ENCODE measurements at places on chromosomes 1 and 21.
A peak's percentile ranks its signal among the peaks of the same experiment; 100 is the strongest.

DNA sequence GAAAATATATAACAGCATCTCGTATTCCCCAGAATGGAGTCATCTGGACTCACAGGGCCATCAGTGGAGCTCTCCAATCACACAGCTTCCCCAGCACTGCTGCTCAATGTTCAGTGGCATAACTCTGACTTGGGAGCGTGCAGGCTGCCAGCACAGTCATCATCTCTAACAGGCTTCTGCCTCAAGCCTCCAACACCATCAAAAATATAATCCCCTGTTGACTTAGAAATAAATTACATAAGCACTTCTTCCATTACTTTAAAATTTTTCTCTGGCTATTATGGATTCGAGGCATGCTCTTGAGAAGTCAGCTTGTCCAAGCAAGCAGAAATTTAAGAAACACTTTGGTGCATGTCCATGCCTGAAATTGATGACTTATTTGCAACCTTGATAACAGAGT, 6.2 kb downstream of the DUSP23 start:
- H3K4me1 ChIP-seq = peaks cover 9% of the 10 kb centered on the region
- no peak overlapping the region for H3K27ac ChIP-seq
- no peaks in the 10 kb centered on the region for H3K36me3 ChIP-seq

DNA sequence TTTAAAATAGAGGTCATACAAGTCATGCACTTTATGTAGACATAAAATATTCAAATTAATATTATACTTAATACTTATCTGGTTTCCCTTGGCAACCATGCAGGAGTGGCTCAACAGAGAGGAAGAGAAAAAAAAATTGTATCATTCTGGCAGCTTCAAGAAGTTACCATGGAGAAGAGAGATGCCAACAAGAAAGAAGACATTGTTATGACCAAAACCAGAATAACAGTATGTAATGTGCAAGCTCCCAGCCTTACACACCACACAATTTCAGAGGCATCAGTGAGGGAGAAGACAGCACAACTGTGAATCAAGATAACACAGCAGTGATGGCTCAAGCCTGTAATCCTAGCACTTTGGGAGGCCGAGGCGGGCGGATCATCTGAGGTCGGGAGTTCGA, 49.1 kb upstream of the RCOR3 start:
- H3K27me3 ChIP-seq = no peaks in the 10 kb centered on the region
- no peak for DNase-seq
- H3K4me3 ChIP-seq = no peak overlapping the region
- no peak overlapping the region for H3K27ac ChIP-seq

DNA sequence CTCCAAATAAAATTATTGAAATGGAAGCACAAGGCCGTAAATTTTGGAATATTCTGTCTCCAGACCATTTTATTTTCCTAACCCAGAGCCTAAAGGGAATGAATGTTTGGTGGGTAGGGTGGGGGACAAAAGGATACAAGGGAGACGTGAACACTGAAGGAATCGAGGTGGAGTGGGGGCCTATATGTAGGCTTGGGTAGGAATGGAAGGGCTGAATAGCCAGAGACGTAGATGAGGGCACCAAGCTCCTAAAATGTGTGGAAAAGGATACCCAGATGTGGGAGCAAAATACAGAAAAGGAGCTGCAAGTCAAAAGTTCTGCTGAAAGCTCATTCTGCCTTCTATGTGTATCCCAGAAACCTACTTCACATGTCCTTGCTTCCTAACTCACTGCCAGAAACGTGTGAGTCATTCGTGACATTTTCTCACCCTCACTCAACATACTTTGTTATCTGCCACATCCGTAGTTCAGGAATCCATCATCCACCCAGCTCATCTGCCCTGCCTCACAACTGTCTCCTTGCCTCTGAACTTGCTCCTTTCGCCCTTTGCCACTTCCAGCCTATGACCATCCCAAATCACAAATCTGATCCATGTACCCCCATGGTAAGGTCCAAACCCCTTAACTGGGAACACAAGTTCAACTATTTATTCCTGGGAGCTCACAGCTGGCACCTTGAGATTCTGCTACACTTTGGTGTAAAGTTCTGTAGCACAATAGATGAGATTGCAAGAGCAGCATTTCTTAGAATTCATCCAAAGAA, 84.1 kb upstream of the PRDX6 start:
- DNase-seq = no peak
- H3K4me1 ChIP-seq = no peaks in the 10 kb centered on the region
- no peaks in the 10 kb centered on the region for H3K36me3 ChIP-seq
- no peak overlapping the region for H3K27ac ChIP-seq

DNA sequence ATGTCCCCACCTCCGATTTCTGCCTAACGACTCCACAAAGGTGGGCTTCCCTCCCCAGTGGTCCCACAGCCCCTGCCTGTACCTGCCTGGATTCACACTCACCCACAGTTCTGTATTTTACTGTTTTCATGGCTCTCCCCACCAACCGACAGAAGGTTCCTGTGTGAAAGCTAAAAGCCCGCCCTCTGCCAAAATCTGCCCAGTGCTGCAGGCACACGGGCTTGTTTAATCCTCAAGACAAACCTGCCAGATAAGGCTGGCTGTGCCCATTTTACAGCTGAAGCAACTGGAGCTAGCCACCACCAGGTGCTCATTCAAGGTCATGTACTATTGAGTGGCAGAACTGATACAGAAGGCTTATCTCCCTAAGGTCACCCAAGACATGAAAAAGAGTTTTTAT, 114.5 kb downstream of the HIVEP3 start:
- no peaks in the 10 kb centered on the region for H3K36me3 ChIP-seq
- H3K4me3 ChIP-seq = no peak overlapping the region
- no peak overlapping the region for H3K27ac ChIP-seq
- H3K27me3 ChIP-seq = no peaks in the 10 kb centered on the region

DNA sequence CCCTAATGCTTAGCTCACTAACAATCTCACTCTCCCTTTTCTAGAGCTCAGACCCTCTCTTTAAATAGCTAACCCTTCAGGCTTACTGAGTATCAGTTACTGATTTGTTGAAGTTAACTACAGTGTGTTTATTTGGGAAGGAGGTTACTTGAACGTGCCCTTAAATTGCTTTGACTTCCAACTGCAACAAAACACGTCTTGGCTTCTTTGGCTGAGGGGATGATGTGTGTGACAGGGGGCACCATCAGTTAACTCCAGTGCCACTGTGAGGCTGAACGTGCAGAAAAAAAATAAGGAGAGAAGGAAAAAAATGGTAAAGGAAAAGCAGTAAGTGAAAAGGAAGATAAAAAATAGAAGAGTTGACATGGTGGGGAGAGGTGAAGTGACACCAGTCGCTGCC, 75.1 kb upstream of the NRIP1 start:
- H3K36me3 ChIP-seq = no peaks in the 10 kb centered on the region
- H3K27me3 ChIP-seq = no peaks in the 10 kb centered on the region
- no peak for DNase-seq
- H3K27ac ChIP-seq = no peak overlapping the region

DNA sequence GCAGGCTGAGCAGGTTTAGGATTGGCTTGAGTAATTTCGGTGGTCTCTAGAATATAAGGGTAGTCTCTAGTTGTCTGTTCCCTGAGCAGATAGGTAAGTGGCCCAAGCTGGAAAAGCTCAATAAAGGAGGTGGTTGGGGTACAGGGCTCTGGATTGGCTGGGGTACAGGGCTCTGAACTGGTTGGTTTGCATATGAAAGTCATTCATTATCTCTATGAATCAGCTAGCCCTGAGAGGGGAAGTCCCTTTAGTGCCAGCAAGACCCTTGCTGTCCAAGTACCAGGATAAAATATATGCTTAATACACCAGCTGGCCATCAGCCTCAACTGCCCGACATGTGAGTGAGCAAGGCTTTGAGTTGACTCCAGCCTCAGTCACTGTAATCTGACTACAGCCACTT, 93.0 kb downstream of the ZBTB18 start:
- no peak overlapping the region for H3K27ac ChIP-seq
- no peaks in the 10 kb centered on the region for H3K36me3 ChIP-seq
- H3K4me3 ChIP-seq = no peak overlapping the region
- H3K4me1 ChIP-seq = no peaks in the 10 kb centered on the region
- no peaks in the 10 kb centered on the region for H3K27me3 ChIP-seq
- DNase-seq = no peak

GRCh38 chr21:44485254-44485793, 30.0 kb downstream of the LRRC3 start:
- peak overlapping the region; percentile 34 for H3K27ac ChIP-seq
- H3K4me3 ChIP-seq = peak overlapping the region; percentile 64
- peak; percentile 60 for DNase-seq
- no peaks in the 10 kb centered on the region for H3K27me3 ChIP-seq

- H3K27ac ChIP-seq = no peak overlapping the region
- no peaks in the 10 kb centered on the region for H3K36me3 ChIP-seq
- peaks cover 6% of the 10 kb centered on the region for H3K27me3 ChIP-seq
- no peak overlapping the region for H3K4me3 ChIP-seq
These were observed 25.2 kb upstream of the C1orf174 start for GRCh38 chr1:3925256-3925655.

DNA sequence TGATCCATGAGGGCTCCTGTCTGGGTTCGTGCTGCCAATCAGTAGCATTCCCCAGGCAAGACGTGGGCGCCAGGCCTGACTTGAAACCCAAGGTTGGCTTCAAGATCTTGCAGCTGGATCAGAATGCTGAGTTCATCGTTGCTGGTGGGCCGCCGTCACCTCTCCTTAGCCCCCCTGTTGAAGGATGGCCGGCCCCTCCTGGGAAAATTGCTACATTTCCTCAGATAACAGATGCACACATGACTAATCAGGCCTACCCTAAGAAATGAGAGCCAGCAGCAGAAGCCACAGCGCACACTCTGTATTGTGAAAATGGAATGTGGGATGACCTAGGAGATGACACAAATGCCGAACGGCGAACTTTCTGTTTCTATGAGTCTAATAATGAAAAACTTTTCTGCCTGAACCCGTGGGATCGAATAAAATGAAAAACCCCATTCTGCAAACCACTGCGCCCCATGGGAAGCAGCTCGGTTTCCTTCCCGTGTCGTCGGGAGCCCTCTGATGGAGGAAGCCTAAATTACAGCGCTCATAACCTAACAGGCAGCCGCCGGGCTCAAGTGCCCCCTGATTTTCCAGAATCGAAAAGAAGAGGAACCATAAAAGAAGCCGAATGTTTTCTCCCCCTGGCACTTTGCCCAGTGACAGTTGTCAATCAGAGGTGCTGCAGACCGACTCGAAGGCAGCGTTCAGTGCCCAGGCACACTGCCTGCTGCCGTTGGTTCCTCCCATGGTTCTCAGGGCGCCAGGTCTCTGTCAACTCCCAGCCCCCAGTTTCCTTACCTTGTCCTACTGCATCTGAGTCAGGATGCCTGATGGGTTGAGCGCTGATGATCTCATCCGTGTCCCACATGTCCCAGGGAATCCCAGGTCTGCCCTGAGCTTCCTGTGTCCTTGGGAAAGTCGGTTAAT, 38.2 kb upstream of the H6PD start:
- H3K36me3 ChIP-seq = no peaks in the 10 kb centered on the region
- peaks cover 6% of the 10 kb centered on the region for H3K4me1 ChIP-seq
- peaks cover 48% of the 10 kb centered on the region for H3K27me3 ChIP-seq
- H3K27ac ChIP-seq = no peak overlapping the region
- H3K4me3 ChIP-seq = no peak overlapping the region

DNA sequence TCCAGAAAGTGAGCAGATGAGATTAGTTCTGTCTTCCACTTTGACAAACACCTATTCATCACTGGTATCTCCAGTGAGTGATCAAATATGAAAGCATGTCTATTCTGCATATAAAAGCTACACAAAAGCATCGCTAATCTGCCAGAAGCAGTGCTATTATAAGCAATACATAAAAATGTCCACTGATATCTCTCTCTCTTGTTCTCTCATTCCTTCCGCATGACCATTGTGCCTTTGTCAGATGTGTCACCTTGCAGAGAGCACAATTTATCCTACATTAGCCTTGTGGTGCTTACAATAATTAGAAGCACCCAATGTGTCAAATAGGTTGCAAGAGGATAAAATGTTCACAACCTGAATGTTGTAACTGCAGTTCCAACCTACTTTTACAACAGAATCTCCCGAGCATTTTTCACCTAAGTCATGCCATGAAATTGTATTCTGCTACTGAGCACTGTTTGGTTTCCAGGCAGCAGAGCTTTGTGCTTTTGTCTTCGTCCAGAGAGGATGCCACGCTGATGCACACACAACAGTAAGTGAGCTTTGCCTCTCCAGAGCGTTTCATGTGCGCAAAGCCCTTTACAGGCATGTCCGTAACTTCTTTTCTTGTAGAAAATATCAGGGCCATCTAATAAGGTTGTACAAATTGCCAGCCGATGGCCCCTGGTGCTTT, 198.7 kb upstream of the PLD5 start:
- no peak overlapping the region for H3K4me3 ChIP-seq
- no peaks in the 10 kb centered on the region for H3K27me3 ChIP-seq
- H3K27ac ChIP-seq = no peak overlapping the region
- no peak for DNase-seq

DNA sequence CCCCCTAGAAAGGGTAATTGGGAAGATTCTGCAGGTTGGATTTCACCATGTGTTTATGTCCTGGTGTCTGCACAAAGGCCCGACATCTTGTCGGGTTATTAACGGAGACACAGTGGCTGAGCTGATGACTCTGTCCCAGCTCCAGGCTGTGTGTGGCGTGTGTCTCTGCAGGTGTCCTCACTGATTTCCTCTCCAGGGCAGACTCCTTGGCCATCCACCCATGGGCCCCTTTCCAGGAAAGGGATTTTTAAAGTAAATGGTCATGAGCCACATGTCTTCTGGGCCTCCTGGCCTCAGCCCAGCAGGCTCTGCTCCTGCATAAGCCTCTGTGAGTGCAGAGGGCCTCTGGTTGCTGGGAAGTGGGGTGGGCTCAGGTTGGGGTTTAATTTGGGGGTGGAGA, 418.7 kb upstream of the VAMP3 start:
- H3K27me3 ChIP-seq = no peaks in the 10 kb centered on the region
- no peaks in the 10 kb centered on the region for H3K36me3 ChIP-seq
- H3K4me1 ChIP-seq = no peaks in the 10 kb centered on the region
- DNase-seq = no peak
- H3K27ac ChIP-seq = no peak overlapping the region

GRCh38 chr1:201364808-201365105, 12.7 kb downstream of the TNNT2 start:
- H3K27me3 ChIP-seq = no peaks in the 10 kb centered on the region
- H3K4me1 ChIP-seq = peaks cover 5% of the 10 kb centered on the region
- DNase-seq = no peak
- no peak overlapping the region for H3K4me3 ChIP-seq

All from H1 (cell line).